Activated effector memory CD4-positive, alpha-beta T cell treated with anti-CD3 and anti-CD28 coated beads, Interleukin-2, amount 50 U/mL, for 16 hours (primary cell): ENCODE measurements at places on chromosomes 2 and 18.

GRCh38 chr18:23213200-23213599 is 77.9 kb downstream of the CABLES1 start:
- DNase-seq = no peak

DNA sequence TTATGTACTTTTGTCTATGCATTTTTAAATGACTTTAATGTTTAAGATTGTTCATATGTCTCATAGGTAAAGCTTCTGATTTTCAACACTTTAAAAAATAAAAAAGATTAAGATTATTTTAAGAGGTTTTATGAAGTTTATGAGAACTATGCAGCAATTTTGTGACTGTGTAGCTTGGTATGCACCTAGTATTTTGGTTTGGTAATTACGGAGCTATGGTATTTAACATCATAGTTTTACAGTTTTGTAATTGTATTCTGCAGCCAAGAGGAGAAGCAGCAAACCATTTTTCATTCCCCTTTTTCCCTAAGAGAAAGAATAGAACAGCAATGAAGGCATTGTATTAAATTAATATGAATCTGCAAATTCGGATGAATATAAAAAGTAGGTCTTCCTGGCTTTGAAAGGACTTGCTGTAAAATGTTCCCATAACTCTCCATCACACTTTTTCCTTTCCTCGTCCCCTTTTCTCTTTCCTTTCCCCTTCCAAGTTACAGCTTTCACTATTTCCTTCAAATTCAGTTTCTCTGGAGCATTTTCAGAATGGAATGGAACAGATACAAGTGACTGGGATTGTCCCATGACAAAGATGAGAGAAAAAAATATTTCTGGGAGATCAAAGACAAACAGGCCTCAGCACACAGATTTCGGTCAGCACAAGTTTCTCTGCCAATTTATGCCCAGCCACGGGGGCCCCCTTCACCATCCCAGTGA is 26.1 kb upstream of the PIEZO2 start:
- no peak for DNase-seq

DNA sequence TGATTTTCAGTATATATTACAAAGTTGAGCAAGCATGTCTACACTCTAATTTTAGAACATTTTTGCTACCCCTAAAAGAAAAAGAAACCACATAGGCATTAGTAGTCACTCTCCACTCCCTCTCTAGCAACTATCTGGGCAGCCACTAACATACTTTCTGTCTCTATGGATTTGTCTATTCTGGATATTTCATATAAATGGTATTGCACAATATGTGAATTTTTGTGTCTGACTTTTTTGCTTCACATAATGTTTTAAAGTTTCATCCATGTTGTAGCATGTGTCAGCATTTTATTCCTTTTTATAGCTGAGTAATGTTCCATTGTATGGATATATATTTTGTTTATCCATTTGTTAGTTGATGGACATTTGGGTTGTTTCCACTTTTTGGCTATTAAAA is 232.5 kb upstream of the CTAGE1 start:
- no peak for DNase-seq

GRCh38 chr18:49747876-49748275 is 65.5 kb downstream of the ACAA2 start:
- DNase-seq = no peak

DNA sequence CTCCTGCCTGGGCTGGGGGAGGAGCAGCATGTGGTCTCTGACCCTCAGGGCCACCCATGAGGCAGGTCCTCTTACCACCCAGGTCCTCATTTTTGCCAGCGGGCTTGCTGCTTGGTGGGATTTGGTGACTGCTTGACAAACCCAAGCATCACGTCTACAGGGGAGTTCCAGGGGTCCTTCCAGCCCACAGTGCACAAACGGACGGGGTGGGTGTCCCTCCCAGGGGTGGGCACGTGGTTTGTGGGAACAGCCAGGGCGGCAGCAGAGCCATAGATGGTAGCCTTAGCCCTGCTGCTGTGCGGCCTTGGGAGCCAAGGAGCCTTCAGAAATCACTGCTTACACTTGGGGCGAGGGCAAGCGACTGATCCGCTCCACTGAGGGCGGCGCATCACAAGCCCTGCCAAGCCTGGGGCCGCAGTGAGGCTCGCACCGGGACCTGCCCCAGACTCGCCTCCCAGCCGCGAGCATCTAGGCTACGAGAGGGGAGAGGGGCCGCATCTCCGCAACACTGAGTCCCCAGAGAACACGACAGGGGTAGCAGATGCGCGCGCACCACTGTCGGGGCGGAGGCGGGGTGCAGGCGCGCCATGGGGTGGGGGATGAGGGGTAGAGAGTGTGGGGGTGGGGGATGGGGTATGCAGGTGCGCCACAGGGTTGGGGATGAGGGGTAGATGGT is 36.9 kb downstream of the SNED1 start:
- peak; percentile 78 for DNase-seq

GRCh38 chr2:194567661-194568017 is 1089.4 kb upstream of the SLC39A10 start:
- DNase-seq = no peak

DNA sequence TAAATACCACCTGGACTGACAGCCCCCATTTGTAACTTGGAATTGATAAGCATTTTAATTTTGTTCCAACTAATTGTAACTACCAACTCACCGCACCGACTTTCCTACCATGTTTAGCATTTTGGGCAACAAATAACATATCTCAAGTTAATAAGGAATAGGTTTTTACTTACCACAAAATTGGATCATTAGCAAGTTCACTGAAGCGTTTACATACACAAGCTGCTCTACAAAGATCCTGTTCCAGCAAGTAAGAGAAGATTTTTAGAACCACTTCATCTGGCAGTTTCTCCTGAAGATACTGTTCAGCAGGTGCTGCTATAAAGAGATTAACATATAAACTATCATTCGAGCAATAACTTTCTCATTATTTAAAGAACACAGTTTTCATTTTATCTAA is 55.7 kb downstream of the MSH6 start:
- no peak for DNase-seq

DNA sequence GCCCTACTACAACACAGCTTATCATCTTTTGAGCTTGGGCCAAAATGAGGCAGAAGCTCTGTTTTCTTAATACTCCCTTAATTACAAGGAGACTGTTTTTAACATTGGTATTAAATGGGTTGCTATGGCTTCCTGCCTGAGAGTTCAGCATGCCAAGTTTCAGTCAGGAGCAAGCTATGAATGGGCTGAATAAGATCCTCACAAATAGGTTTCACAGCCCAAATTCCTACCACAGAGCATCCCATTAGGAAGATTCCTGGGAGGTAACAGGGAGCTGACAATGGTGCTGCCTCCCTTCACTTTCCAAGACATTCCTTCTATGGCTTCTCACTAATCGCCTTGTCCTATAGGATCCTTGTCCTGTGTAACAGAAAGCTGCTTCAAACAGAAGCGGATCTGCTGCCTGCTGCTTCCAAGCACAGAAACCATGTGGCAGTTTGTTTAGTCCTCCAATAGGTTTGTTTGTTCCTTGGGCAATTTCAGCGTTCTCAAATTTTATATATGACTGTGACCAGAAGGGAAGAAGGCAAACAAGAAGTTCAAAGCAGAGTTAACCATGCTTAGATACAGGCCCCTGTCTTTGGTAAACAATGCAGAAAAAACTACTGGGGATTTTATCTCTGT is 70.9 kb downstream of the NCKAP5 start:
- no peak for DNase-seq

DNA sequence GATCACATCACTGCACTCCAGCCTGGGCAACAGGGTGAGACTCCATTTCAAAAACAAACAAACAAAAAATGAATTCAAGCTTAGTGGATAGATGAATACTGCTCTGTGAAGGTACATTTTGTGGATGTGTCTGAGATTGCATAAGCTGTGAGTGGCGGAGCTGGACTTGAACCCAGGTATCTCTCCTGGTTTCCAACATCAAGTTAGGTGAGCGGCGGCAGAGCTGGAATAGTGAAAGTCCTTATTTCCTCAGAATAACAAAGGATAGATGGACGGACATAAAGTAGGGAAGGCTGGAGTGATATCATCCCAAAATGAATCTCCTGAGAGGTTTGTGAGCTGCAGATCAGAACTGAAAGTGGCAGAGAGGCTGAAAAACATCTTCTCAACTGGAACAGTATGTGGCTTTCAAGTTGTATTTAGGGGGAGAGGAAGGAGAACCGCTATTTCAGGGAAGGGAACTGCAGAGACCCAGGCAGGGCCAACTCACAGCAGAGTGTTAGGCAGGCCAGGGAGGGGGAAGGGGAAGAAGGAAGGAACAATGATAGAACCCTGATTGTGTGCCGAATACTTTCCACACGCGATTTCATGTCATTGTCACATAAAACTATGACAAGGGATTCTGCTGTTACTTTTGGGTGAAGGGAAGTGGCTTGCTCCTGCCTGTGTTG is 106.2 kb downstream of the LPIN1 start:
- DNase-seq = peak; percentile 16

- DNase-seq = peak; percentile 50
Measured at GRCh38 chr2:120439637-120440384, 93.9 kb downstream of the INHBB start.

DNA sequence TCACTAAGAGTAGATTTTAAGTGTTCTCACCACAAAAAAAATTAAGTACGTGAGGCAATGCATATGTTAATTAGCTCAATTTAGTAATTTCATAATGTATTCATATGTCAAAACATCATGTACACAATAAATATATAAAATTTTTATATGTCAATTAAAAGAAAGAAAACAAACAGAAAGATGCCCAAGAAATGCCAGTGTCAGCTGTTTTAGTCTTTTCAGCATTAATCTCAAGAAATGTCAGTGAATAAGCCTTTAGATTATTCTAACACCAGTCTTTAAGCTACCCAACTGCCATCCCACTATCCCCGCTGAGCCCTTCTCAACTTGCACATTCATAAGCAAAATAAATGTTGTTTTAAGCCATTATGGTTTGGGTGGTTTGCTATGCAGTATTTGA is 76.5 kb downstream of the C1D start:
- DNase-seq = no peak

DNA sequence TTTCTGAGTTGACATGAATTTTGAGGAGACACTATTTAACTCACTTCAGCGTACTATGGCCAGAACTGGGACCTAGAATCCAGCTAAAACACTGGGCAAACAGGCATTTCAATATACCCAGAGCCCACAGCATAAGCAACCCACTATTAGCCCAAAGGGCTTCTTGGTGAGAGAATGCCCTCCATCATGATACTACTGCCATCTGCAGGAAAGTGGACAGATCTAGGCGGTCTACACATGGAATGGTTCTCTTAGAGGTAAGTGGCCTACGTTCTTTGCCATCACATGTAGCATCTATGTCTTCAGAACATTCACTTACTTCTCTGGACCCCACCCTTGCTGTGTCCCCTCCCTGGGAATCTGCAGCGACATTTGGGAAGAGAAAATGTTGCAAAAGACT is 181.3 kb upstream of the LINC00305 start:
- no peak for DNase-seq

- DNase-seq = no peak
Measured at GRCh38 chr2:138730497-138731030, 49.6 kb downstream of the NXPH2 start.

DNA sequence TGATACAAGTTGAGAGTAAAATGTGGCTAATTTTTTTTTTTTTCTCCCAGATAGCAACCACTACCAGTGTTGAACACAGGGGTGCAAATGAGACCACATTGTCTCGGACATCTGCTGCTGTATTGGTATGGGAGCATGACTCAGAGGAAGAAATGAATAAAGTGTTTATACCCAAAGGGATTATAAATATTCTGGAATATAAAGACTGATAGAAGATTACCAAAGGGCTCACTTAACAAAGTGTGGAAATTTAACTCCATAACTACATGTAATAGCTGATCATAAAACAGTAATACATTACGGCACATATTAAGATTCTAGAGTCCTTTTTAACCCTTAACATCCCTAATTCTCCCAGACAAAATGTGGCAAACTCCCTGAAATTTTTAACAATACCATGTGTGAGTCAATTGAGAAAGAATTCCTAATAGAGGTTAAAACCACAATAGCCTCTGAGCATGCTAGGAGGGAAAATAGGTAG is 1023.0 kb upstream of the ACVR2A start:
- no peak for DNase-seq

GRCh38 chr2:234204480-234204879 is 154.0 kb downstream of the SPP2 start:
- DNase-seq = no peak

DNA sequence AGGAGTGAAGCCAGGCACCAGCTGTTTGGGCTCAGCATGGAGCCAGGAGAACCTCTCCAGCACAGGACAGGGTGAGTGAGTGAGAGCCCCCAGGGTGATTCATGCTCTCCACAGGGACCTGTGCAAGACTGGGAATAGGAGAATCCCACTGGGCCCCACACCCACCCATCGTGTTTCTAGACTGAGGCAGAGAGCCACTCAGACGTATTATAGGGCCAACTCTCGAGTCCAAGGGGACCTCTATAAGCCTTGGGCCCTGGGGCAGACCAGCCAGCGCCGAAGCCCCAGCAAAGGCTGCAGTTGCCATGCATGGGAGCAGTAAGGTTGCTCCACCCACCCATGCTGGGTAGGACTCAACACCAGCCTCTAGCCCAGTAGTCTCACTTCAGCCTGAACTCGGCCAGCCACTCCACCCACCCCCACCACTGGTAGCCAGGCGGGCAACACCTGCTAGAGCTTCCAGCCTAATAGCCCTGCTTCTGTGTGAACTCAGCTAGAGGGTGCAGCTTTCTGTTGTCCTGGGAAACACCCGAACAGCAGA is 19.0 kb downstream of the PFN4 start:
- no peak for DNase-seq

- DNase-seq = no peak
Measured at GRCh38 chr2:21131861-21132260, 8.1 kb downstream of the TDRD15 start.

DNA sequence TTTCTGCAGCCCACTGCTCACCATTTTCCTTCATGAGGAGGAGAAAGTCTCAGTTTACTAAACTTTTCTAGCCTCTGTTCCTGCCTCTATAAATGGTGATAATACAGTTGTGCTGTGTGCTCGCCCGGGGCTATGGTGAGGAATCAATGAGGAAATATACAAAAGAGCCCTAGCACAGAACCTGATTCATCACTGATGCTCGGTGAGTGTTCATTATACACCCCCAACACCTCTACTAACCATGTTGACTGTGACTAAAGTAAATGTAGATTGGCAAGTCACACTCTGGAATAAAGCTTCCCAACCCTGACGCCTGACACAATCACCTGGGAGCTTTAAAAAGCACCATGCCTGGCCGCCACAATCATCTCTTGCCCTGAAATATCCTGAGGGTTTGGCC is 118.8 kb upstream of the CYP1B1 start:
- DNase-seq = no peak

DNA sequence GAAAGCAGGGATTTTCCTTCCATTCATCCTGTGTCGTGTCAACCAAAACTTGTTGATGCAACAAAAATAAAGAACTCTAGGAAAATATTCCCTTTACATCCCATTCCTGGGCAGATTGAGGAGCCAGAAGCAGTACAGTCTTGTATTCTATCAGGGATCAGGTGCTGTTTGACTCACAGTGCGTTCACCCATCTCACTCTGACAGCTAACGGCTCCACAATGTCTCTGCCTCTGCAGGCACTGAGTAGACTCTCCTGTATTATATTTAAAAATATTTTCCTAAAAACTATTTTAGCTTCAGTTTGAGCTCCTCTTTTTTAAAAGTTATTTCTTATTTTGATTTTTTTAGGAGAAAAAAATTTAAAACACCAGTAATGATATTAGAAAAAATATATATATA is 600.6 kb upstream of the SALL3 start:
- DNase-seq = no peak

- DNase-seq = no peak
Measured at GRCh38 chr2:19496646-19497045, 138.2 kb upstream of the OSR1 start.

- no peak for DNase-seq
Measured at GRCh38 chr2:25521665-25522387, 151.6 kb downstream of the DTNB start.

- DNase-seq = no peak
Measured at GRCh38 chr2:696463-696862, 19.3 kb upstream of the TMEM18 start.
